NCI-H2081 (cell line): ENCODE measurements at places on chromosomes 1 and 21.

GRCh38 chr1:157915859-157916258, 74.3 kb upstream of the CD5L start:
- DNase-seq: no peak

DNA sequence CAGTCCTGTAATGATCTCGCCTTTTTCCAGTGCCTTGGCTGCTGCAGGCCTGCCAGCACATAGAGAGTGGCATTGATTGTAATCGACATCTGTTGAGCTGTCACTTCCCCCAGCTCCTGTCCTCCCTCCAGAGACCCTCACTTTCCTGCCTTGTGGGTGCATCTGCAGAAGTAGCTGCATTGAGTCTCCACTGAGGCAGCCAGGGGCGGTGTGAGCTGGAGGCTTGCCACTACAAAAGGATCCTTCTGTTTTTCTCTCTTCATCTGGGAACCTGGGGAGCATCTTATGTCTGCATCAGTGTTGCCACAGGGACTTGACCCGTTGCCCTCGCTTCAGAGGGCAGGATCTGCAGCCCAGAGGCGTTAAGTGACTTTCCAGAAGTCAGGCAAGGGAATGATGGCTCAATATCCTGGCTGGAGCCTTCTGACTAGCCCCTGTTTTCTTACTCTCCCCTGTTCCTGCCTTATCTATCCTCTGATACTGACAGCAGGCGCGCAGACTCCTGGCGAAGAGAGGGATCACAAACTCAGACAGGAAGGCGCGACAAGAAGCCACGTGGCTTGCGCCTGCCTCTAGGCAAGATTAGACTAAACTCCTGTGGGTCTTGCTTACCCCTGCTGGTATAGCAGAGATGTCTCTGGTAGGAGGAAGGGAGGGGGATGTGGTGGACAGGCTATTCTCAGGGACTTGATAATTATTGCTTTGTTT, 13.3 kb upstream of the FMOD start:
- no peak for DNase-seq

DNA sequence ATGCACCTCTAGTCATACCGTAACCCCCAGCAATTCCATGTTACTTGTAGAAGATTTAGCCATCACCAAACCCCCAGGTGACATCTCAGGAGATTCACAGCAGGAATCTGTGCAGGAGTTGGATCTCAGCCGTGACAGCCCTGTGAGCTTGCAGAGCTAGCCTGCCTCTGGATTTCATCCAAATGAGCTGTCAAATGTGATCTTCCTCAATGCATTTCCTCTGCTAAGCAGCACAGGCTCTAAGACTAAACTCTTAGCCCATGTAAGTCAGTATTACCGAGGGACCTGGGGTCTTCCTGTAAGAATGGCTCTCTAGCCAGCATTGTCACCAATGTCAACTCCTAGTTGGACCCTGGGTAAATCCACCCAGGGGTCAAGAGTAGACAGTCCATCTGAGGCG, 41.7 kb downstream of the UMODL1 start:
- peak; percentile 3 for DNase-seq

GRCh38 chr1:93695411-93696005, 13.9 kb upstream of the BCAR3 start:
- no peak for DNase-seq
